CD4-positive, alpha-beta T cell treated with Interleukin-17A for 4 hours (primary cell): ENCODE measurements at places on chromosomes 4 and X.

DNA sequence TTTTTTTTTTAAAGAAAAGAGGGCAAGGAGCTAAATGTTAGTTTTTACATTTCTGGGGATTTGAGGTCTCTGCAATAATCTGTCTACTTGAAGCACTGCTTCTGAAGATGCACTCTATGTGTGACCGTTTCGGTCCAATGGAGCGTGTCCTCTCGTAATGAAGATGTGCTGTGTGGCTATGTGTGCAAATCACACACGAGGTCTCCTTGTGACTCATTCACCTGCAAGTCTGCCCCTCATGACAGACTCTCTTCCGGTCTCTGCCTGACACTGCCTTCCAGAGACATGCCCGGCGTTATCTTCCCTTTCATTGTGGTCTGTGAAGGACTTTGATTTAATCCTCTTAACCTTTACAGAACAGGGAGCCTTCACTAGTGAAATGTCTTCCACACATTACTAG, 84.3 kb downstream of the TRAM1L1 start:
- no peak for DNase-seq

DNA sequence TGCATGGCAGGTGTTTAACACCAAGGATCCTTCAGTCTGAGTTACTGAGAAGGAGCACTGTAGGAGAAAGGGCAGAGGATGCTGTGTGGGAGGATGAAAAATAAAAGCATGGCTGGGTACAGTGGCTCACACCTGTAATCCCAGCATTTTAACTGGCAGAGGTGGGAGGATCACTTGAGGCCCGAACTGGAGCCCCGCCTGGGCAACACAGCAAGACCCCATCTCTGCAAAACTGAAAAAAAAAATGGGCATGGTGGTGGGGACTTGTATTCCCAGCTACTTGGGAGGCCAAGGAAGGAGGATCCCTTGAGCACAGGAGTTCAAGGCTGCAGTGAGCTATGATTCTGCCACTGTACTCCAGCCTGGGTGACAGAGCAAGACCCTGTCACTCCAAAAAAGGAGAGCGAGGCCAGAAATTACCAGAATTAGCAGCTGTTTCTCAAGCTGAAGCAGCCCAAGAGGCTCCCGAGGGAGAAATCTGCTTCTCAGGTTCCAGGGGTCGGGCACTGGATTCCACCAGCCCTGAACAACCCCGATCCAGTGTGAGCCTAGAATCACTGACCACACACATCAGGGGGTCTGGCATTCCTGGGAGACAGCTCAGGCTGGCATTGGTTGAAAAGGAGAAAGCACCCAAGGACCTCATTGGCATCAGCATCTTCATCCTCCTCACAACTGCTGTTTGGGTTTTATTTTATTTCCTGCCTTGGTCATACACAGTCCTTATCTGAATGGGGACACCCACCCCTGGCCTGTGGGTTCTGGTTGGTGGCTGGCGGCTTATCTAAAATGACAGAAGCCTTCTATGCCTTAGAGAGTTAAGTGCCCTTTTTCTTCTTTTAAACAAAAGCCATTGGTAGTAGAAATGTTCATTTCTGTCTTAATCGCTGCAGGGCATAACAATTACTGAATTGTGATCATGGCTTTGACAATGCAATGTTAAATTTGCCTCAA, 66.3 kb upstream of the TRIM2 start:
- DNase-seq = no peak

DNA sequence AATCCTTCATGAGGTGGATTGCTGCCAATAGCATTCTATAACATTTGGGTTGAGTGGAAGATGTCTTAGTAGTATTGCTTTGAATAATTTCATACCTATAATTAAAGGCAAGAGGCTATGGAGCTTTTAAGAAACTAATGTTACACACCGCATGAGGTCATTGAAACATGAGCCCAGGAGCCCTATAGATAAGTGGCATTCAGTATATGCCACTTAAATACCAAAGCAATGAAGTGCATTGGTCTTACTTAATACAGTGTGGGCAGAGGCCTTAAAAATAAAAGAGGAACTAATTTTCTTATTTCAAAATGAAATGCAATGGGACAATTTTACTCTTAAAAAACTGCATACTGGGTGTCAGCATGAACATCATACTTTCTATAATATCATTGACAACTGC, 47.5 kb downstream of the SPATA18 start:
- no peak for DNase-seq

- DNase-seq = no peak
Measured at GRCh38 chrX:112818114-112819007, 22.3 kb downstream of the AMOT start.

- no peak for DNase-seq
Measured at GRCh38 chrX:107731831-107732502, 43.6 kb downstream of the TSC22D3 start.

DNA sequence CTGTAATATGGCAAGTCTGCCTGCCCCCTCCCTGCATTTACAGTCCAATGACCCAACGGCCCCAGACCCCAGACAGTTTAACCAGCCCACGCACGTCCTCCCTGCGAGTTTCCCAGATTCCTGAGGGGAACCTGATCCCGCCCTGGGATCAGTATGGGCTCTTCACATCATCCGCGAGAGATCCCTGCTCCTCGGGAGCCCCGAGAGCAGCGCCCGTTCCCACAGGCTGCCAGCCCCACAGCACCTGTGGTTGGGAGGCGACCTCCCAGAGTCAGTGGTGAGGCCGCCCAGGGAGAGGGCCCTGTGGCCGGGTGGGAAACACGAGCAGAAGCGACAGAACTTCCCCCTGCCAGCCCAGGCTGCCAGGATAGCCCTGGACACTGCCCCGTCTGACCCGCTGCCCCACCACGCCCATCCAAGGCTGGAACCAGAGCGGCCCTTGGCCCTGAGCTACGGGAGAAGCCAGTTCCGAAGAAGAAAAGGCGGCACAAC, 32.8 kb downstream of the TSC22D3 start:
- DNase-seq = peak; percentile 13

DNA sequence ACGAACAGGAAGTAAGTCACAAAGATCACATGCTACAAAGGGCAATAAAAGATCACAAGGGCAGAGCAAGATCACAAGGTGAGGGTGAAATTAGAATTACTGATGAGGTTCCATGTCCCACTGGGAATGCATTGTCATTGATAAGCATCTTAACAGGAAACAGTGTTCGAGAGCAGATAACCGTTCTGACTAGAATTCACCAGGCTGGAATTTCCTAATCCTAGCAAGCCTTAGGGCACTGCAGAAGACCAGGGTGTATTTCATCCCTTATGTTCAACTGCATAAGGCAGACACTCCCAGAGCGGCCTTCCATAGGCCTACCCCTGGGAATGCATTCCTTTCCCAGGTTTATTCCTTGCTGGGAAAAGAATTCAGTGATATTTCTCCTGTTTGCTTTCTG, 980.6 kb upstream of the LCORL start:
- no peak for DNase-seq

DNA sequence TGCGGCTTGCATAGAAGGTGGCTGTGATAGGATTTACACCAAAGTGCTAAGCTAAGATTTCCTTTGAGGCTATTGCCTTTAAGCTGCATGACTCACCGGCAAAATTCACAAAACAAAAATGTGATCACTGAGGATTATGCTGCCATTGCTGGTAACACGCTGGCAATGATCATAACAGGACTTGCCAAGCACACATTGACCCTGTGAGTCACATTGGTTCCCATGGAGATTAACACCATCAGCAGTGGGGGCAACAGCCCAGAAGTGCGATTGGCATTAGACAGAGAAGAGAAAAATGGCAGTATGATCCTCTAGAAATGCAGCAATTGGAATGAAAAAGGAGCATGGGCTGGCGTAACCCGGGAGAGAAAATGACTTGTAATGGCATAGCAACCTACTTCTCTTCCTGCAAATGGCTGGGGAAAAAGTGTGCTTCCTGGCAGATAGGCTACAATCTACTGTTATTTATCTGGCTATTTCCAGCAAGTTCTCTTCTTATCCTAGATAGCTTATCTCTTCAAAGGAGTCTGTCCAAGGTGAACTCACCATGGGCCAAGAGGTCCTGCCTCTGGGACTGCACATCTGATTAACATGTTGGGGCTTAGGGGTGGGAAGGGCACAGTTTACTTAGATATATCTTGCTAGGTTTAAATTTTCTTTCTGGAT, 314.2 kb upstream of the IGFBP7 start:
- no peak for DNase-seq

- DNase-seq = no peak
Measured at GRCh38 chr4:27248829-27249228, 388.2 kb downstream of the STIM2 start.

DNA sequence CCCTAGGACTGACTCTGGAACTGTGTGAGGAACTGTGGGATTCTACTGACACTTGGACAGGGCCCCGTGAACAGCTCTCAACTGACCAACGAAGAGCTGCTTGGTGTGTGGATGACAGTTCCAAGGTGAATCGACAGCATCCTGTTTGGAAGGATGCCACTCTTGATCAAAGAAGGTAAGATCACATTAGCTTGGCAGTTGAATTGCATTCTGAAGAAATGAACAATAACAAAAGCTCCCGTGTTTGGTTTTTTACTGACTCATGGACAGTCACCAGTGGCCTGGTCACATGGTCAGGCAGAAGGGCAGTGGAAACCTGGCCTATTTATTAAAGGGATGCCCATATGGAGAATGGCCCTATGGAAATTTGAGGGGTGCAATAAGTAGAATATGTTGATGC, 33.1 kb upstream of the GPR34 start:
- DNase-seq = no peak

DNA sequence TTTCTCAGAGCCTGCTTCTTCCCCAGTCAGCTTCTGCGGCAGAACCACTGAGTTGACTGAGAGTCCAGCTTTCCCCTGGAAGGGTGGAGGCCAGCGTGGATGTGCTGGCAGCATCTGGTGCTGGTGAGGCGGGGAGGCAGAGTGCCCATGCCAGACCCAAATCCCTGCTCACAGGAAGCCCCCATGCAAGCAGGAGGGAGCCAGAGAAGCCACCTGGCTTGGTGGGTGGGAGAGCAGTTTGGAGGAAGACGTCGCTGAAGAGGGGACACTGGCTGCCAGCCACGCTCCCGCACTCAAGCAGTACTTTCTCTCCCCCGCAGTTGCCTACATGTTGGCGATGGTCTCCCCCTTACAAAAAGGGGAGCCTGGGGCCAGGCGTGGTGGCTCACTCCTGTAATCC, 6.0 kb downstream of the PDZD4 start:
- DNase-seq = no peak

GRCh38 chr4:5340991-5341451, 289.7 kb downstream of the STK32B start:
- no peak for DNase-seq

- no peak for DNase-seq
Measured at GRCh38 chr4:121953860-121954259, 2.0 kb upstream of the TRPC3 start.

DNA sequence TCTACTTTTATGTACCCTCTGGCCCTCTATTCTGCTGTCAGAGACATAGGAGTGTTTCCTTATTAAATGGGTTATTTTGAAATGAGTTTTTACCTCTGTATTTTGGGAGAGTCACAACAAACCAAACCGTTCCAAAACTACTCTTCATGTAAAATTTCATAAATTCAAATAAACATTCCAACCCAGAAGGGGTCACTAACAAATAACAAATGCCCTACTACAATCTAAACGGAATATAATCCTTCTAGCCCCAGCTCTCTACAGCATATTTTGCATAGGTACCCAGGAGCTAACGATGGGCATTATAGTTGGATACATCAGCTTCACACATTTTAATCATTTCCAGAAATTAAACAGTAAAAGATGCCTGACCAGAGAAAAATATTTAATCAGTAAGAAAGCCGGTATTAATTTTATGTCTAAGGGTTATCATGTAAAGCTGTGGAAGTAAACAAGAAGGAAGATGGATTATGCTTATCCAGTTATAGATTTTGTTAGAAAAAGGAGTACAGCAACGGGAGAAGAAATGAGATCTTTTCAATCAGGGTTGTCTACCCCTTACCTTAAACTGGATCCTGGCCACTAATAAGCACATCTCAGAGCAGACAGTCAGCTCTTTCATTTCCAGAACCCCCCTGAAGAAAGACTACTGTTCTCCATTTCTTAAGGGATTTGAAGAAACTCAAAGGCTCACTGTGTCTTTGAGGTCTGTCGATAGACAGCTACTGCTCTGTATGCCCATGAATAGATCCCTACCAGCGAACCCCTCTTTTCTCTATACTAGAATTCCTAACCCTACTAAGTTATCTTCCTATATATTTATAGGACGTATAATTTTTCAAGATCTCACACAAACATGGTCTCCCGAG, 1.2 kb downstream of the UGDH start:
- DNase-seq = no peak

DNA sequence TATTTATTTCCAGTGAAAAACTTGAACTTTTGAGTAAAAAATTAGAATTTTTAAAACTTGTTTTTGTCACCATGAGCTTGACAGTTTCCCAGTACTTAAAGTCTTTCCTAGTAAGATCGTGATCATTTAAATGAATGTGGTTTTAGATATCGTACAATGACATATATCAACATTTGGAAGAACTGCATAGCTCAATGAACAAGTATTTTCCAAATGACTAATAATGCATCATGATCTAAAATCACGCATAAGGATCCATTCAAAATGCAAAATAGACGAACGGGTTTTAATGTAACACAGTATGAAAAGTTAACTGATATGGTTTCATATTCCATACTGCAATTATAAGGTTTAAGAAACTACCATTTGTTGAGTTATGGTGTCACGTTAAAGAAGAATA, 4.1 kb upstream of the NDNF start:
- DNase-seq = no peak

- no peak for DNase-seq
Measured at GRCh38 chr4:7253341-7253700, 61.0 kb downstream of the SORCS2 start.

DNA sequence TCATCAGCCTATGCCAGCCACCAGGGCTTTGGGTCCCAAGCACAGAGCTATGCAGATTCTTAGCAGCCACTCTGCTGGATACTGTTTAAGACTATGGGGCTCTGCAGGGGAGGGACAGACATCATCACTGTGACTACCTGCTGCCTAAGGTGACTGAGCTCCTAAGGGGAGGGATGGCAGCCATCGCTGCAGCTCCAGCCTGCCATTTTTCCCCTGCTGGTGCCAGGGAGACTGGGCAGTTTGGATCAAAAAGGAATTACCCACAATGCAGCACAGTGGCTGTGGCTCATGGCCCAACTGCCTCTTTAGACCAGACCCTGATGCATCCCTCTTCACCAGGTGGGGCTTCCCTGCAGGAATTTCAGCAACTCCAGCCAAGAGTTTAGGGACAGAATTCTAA, 28.6 kb upstream of the INPP4B start:
- no peak for DNase-seq

DNA sequence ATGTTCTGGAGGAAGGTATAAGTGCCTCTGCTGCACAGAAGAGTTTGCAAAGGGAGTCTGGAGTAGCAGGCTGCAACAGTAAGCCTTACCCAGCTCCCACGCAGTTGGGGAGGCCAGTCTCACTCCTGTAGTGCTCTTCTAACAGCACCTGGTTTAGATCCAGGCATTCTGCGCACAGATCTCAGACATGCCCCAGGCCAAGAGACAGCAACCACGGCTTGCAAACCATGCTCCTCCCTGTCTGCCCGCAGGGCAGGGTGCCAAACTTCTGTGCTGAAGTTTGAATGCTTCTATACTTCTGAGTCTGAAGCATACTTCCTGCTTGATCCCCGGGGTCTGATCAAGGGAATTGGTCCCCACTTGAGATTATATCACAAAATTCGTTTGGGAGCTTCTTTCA, 106.3 kb downstream of the LINC00632 start:
- no peak for DNase-seq

- DNase-seq = peak; percentile 90
Measured at GRCh38 chr4:98658287-98659105, at the start of gene TSPAN5. Gene TSPAN5, minus strand, starts transcription at chr4:98658611.
